ENCODE measurements at places on chromosomes 4 and X.

- DNase-seq: no peak
Observed at GRCh38 chr4:174387143-174387542, 103.4 kb downstream of the CEP44 start.

GRCh38 chr4:21387683-21388082 lies 560.9 kb downstream of the KCNIP4 start:
- DNase-seq: no peak

DNA sequence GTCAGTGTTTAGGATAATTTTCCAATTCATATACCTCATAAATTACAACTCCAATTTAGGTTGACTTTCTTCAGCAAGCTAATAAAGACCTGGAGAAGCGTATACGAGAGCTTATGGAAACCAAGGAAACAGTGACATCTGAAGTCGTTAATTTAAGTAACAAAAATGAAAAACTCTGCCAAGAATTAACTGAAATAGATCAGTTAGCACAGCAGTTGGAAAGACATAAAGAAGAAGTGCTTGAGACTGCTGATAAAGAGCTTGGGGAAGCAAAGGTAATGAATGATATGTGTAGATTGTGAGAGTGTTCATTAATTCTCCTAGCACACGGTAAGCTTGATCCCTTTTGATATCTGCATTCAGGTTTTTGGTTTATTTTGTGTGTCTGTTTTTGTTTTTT lies 16.8 kb downstream of the CEP135 start:
- DNase-seq: no peak

DNA sequence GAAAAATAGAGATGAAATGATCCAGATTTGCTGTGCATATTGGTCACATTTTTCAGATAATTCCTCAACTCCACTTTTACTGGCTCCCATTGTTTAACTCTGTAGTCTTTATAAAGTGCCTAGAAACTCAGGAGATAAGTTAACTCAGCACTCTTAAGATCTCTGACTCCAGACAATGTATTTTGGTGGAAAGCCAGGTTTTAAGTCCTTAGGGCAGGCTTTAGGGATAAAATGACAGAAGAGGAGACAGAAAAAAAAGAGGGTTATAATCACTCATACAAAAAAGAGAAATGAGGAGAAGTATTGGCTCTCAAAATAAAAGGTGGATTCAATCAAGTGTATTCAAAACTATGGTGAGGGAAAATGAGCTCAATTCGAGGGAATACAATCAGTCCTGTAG lies 674.8 kb upstream of the INTU start:
- no peak for DNase-seq

- DNase-seq: no peak
Observed at GRCh38 chr4:127293496-127293895, 339.3 kb upstream of the INTU start.

DNA sequence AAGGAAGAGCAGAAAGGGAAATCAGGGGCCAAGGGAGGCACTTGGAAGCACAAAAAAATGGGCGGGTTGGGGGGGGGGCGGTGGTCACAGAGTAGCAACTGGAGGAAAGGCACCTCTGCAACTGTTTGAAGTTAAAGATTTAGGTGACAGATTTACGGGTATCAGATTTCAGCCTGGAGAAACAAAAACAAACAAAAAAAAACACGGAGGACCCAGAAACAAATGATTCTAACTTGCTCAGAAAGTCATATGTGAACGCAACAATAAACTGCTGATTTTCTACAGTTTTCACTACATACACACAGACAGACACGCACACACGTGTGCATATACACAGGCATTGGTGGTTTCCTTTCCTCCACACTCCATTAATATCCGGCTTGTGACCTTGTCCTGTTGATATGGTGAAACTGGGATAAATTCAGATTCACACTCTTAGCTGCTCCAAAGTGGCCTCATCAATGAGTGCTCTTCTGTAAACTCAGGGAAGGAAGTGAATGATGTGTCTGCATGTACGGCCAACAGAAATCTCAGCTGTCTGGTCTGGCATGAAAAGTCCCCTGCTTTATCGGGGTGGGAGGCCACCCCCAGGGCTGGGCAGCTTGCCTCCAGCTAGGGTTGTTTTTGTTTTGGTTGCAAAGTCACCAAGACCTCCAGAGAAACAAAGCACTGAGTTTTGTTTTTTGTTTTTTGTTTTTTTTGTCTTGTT lies 54.3 kb downstream of the CHST7 start:
- DNase-seq: no peak

- DNase-seq: no peak
Observed at GRCh38 chr4:74016068-74016467, 17.6 kb upstream of the CXCL5 start.

DNA sequence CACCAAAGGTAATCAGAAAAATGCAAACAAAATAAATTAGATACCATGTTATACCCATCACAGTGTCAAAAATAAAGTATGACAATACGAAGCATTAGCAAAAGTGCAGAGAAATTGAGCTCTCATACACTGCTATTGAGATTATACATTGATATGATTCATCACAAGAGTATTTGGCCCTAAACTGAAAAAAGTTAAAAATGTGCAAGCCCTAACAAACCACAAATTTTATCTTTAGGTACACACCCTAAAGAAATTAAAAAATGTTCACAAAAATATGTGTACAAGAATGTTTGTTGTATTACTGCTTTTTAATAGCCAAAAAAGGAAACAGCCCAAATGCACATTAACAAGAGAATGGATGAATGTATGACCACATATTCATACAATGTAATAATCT lies 137.9 kb upstream of the MAGEA10 start:
- DNase-seq: no peak

DNA sequence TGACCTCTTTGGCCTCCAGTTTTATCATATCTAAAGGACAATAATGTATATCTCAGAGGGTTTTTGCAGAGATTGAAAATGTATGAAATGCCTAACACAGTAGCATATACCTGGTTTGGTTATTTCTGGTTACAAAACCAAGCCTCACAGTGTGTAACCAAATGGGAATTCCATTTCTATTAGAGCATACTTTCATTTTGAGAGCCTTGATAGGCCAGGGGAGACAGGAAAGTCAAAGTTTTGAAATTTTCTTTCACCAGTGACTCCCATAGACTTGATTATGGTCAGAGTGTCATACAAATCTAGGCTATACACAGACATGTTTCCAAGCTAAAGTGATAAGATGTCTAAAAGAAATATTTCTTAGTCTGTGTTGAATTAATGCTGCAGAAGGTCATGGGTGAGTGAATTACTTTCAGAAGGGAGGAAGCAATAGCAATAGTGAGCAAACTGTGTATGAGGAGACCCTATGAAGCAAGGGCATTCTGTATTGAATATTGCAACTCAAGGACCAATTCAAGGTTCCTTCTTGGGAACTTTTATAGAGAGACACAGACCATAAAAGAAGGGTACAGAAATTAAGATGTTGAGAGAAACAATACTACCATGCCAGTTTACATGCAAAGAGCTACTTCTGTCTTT lies 151.1 kb downstream of the PDE5A start:
- no peak for DNase-seq

DNA sequence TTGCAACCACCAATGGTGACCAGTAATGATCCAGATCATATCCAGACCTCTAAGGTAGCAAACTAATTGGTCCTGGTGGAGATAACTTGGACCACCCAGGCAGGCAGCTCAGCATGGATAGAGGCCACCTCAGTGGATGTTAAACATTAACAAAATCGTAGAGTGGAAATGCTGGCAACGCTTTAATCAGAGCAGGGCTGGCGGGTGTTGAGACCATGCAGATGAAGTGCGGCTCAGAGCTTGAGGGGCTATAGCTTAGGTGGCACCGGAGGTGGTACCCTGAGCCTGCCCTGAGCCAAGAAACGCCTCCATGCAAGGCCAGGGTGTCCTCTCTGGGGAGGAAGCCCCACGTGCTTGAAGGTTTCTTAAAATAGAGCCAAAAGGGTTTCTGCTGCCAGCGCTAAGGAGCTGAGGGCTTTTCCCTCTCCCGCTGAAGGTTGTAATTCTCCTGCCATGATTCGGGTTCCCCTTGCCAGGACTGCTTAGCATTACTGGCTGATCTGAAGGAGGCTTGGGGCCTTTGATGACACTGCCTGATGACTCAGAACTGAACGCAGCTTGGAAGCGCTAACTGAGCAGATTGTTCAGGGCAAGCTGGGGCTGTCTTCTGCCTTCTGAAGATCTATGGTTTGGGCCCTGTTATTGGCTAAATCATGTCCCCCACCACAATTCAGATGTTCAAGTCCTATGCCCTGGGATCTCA lies 177.8 kb upstream of the ATP6AP2 start:
- DNase-seq: no peak

DNA sequence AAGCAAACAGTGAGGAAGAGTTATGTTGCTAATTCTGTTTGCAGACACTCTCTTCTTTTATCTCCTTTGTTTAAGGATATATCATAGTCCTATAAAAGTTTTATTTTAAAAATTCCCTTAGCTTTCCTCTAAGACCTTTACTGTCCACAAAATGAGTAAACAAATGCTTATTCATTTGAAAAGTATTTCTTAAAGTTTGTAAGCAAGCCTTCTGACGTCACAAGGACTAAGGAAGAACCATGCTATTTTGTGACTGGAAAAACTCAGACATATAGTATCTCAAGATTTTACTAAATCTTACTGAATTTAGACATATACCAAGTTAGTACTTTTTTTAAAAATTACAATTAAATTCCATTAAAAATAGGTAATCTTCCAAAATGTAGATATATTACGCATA lies 5.2 kb upstream of the RBMXL3 start:
- no peak for DNase-seq

DNA sequence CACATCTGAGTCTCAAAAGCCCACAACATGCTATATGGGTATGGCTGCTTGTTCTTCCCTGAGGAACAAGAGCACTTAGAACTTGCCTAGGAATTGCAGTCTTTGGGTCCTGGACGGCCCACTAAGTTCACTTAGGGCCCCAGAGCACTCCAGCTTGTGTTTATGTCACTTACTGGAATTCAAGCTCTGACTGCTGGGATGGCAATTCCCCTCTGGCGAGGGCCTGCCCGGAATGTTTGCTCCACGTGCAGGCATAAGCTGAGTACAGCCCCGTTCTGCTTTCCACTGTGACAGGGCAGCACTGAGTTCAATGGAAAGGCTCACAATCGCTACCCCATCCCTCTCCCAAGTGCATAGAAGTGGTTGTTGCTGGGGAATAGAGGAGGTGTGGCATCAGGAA lies 25.9 kb upstream of the RASSF6 start:
- no peak for DNase-seq

- DNase-seq: no peak
Observed at GRCh38 chr4:71677568-71677967, 106.3 kb downstream of the GC start.

- DNase-seq: no peak
Observed at GRCh38 chr4:112173593-112174558, 28.6 kb downstream of the FAM241A start.

GRCh38 chrX:130682990-130683389 lies 220.0 kb downstream of the ENOX2 start:
- DNase-seq: no peak

GRCh38 chr4:57144466-57144865 lies 34.3 kb upstream of the IGFBP7 start:
- DNase-seq: no peak

GRCh38 chr4:150664935-150665334 lies 83.0 kb downstream of the MAB21L2 start:
- no peak for DNase-seq

- no peak for DNase-seq
Observed at GRCh38 chr4:159014859-159015258, 88.0 kb upstream of the RAPGEF2 start.

DNA sequence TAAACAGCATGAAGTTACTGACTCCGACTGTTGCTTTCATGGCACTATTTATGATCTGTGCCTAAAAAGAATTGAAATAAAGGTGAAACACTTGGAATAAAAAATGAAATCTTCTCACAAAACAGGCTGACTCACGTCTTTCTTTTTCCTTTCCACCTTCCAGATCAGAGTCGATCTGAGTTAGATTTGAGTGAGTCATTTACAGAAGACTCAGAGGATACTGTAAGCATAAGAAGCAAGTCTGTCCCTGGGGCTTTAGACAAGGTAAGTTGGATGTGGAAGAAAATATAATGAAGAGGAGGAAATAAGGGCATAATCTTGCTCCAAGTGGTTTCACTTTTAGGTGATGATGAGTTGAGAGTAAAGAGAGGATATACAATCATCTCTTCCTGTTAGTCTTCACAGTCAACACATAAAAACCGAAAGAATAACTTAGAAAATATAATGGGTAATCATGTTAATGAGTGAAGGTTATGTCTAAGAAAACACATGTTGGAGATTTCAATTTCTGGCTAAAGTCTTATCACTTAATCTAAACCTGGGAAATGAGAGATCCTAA lies 89.7 kb downstream of the SYTL5 start:
- DNase-seq: no peak

- no peak for DNase-seq
Observed at GRCh38 chr4:48774760-48775710, 5.0 kb downstream of the FRYL start.

- DNase-seq: no peak
Observed at GRCh38 chr4:42615131-42615763, 41.7 kb downstream of the ATP8A1 start.

- DNase-seq: no peak
Observed at GRCh38 chr4:109703664-109704361, 568 bp upstream of the CASP6 start.

- no peak for DNase-seq
Observed at GRCh38 chrX:102995316-102995715, 58.2 kb downstream of the RAB40AL start.

DNA sequence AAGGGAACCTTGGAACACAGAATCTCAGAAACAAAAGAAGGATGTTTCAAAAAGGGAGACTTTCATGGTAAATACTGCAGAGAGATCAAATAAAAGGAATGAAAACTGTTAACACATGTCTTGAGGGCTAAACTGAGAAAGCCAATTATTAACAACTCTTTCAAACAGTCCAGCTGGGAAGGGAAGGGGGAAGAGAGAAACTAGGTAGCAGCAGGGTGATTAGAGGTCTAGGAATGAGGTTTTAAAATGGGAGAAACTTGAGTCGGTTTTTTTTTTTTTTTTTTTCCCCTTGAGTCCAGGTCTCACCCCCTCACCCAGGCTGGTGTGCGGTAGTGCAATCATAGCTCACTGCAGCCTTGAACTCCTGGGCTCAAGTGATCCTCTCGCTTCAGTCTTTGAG lies 4.3 kb downstream of the BCLAF3 start:
- no peak for DNase-seq

DNA sequence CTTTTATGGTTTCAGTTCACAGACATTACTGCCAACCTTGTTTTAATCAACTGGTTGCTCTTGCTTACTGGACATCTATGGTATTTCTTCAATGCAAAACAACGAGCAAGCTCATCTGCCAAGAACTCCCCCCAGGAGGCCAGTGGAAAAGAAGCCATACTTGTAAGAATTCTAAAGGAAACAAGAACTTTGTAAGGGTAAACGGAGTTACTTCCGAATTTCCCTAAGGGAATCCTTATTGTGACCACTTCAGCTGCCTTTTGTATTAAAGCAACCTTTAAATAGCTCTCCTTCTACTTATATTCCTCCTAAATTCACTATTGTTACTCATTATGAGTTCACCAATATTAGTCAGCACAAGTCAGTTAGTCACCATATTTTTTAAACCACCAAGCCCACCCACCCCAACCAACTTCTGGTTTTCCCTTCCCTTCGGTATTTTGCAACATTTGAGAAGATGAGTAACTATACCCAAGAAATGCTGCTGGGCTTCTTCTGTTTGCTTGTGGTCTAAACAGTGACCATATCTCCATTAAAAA lies 602.8 kb upstream of the DIPK2B start:
- DNase-seq: no peak

Data from glutamatergic neuron (in vitro differentiated cells).